ENCODE measurements at places on chromosomes 2 and 18.

- DNase-seq = no peak
These were observed 65.4 kb upstream of the HNRNPA3 start for GRCh38 chr2:177147093-177147694.

DNA sequence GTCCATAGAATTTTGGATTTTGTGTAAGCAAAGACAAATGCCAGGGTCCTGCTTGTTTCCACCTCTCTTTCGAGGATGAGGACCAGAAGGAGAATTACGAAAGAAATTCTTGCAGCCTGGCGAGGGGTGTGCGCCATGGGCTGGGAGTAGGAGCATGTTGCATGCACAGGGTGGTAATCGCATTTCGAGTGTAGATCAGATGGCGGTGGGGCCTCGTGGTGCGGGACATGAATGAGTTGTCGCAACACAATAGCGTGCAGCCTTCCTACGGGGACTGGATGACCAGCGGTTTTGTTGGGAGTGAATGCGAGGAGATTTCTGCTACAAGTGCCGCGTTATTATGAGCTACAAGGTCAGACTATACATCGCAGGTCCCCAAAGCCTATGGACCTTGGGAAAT is 4.2 kb upstream of the EN1 start:
- DNase-seq = no peak

DNA sequence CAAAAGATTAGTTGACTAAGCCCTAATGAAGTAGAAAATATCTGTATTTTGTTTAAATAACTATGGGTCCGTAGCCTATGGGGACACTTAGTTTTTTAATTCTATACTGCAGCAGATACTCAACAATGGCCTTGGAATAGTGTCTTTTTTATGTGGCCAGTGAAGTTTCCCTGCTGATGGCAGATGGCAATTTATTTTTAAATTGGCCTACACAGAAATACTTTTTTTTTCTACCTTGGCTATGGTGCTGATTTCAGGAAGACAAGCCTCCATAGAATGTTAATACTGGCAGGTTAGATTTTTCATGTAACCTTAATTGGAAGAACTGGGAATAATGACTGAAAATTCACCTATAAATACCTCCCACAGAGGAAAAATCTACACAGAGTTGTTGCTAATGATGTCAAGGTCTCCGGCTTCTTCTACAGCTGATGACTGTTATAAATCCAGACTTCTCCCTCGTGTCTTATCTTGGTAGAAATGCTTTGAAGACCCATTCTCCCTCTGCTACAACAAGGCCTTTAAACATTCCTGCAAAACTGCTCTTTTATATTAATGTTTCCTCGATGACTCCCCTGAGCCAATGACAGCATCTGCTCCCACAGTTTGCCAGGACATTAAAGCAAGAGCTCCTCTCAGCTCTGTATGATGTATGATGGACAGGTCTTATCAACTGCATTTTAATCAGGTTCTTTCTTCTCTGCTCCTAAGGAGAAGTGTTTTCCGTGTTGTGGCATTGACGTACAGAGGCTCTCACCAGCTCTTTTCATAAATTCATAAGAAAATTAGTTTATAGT is 29.1 kb upstream of the FAM98A start:
- no peak for DNase-seq

GRCh38 chr2:1807167-1807566 is 62.9 kb upstream of the PXDN start:
- DNase-seq = no peak

GRCh38 chr2:85516653-85517389 is 22.1 kb upstream of the MAT2A start:
- DNase-seq = no peak

GRCh38 chr2:51511002-51511401 is 479.1 kb upstream of the NRXN1 start:
- no peak for DNase-seq

DNA sequence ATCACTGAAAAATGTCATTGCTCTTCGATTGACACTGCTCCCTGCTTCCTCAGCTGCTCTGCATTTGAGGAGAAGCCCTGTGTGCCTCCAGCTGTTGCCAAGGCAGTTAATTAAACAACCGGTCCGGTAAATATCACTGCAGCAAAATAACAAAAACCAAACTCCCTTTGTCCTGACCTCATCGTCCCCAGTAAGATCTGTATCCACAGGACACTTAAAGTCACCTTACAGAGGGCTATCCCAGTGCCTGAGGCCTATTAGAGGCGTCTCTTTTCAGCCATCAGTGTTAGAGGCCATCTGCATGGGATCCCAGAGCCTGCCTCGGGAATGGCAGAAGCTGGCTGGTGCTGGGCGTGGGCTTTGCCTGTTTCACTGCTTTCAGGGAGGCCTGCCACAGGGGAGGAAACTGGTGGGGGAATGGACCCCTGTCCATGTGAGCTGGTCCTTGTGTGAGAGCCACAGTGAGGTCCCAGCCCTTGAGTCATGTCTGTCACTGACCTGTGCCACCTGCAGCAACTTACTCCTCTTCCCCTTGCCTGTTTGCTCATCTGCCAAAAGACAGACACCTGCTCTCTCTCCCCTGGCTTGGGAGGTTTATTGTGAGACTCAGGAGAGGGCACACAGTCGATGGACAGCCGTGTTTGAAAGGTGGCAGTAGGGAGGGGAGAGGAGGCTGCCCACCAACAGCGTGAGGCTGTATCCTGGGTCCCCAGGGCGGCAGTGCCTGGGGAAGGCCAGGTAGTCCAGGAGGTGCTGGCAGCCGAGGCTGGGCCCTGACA is 117.7 kb upstream of the MCFD2 start:
- DNase-seq = no peak

DNA sequence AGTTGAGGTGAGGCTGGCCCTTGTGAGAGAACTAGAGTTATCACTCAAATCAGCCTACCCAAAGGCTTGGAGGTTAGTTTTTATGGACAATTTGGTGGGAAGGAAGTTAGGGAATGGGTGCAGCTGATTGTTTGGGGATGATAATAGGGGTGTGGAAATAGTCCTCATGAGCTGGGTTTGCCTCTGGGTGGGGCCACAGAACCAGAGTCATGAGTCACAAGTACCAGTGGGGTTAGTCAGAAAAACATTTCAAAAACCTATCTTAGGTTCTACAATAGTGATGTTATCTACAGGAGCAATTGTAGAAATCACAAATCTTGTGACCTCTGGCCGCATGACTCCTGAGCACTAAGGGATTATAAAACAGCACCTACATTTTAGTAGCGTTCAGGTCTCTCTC is 630.1 kb upstream of the PIK3C3 start:
- no peak for DNase-seq

GRCh38 chr2:222289278-222290160 is 9.3 kb downstream of the PAX3 start:
- DNase-seq = no peak

GRCh38 chr2:85577063-85577385 is 362 bp upstream of the VAMP8 start:
- DNase-seq = no peak

DNA sequence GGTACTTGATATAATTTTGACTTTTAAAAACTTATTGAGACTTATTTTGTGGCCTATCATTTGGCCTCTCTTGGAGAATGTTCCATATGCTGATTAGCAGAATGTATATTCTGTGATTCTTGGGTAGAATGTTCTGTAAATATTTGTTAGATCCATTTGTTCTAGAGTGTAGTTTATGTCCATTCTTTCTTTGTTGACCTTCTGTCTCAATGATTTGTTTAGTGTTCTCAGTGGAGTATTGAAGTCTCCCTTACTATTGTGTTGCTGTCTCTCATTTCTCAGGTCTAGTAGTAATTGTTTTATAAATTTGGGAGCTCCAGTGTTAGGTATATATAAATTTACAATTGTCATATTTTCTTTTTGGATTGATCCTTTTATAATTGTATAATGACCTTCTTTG is 349.6 kb upstream of the CWC22 start:
- no peak for DNase-seq

DNA sequence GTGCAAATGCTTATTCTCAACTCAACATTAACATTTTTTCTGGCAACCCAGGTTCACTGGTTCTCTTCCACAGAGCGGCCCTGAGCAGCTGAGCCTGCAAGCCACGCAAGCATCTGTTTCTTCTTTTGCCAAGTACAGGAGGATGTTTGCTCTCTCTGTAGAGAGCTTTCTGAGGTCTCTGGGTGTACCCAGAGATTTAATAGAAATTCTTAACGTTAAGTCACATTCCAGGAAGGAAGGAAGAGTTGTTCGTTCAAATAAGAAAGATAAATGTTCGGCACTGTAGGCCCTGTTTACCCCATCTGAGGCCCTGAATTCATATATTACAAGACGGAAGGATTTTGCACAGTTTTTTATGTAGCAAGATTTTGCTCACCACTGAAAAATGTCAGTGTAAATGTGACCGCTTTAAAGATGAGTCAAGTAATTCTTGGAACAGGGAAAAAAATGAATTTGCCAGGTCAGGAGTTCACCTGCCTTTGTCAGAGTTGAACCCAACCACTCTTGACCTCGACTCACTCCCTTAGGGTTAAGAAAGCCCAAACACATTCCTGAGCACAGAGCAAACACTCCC is 30.1 kb downstream of the KCTD18 start:
- no peak for DNase-seq
